ENCODE measurements at places on chromosomes 16 and 17. TPM values are rescaled to one million over a fixed set of nuclear protein-coding genes. Genes with fewer than 3 reads are reported as not detected.

DNA sequence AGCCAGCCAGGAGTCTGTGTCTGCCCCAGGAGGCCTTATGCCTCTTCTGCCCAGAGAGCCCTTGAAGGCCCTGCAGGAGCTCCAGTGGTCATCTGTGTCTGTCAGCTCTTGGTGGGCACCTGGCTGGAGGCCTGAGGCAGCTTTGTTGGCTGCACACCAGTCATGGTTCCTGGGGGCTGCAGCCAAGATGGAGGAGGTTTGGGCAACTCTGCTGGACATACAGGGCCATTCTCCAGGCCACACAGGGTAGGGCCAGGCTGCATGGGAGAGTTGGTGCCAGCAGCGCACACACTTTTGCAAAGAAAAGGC, 29.4 kb downstream of the B9D1 start:
- H3K36me3 ChIP-seq = peaks cover 8% of the 10 kb centered on the region
- H3K4me1 ChIP-seq = peaks cover 16% of the 10 kb centered on the region
- H3K4me3 ChIP-seq = no peak overlapping the region
- no peak overlapping the region for H3K27ac ChIP-seq
- no peak for DNase-seq
- H3K27me3 ChIP-seq = no peaks in the 10 kb centered on the region

GRCh38 chr17:76528528-76529223, 8.8 kb downstream of the CYGB start:
- H3K27me3 ChIP-seq = peaks cover 11% of the 10 kb centered on the region
- H3K27ac ChIP-seq = no peak overlapping the region
- H3K36me3 ChIP-seq = no peaks in the 10 kb centered on the region
- peaks cover 22% of the 10 kb centered on the region for H3K4me1 ChIP-seq
- DNase-seq = no peak

DNA sequence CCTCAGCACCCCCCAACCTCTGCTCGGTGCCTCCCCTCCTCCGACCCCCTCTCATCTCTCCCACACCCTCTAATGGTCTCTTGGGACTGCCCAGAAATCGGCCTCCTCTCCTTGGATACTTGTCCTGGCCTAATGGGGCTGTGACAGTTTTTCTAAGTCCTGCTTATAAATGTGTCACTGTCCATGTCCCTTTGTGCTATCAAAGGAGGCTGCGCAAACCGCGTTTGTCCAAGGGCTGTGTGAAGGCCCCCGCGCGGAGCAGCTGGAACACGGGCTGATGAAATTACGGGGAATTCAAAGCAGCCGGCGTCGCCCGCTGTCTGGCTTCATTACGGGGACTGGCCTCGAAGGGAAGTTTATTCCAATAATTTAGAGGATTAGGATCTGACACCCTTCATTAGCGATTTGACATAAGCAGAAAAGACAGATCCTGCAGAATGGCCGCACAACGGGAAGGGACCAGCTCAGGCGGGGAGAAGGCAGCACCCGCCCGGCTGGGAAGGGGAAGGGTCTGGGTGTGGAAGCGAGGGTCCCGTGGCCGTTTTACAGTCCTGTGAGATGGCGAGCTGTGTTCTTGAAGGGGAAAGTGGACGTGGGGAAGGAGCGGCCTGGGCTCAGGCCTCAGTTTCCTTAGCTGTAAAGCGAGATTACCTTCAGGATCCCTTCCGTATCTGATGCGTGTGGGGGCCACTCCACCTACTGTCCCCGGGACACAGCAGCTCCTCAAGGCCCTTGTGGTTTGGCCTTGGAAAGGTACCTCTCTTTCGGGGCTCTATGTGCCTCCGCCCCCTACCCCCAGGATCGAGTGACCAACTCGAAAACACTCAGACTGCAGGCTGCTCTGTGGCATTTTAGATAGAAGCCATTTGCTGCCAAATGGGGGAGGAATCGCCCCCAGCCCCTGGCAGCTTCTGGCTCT, 1.6 kb upstream of the WFIKKN2 start:
- H3K27ac ChIP-seq = peak overlapping the region; percentile 45
- no peak for DNase-seq

Gene NPIPA2
- 19.5 TPM for total RNA-seq

Gene MAZ
- 392 TPM for total RNA-seq

DNA sequence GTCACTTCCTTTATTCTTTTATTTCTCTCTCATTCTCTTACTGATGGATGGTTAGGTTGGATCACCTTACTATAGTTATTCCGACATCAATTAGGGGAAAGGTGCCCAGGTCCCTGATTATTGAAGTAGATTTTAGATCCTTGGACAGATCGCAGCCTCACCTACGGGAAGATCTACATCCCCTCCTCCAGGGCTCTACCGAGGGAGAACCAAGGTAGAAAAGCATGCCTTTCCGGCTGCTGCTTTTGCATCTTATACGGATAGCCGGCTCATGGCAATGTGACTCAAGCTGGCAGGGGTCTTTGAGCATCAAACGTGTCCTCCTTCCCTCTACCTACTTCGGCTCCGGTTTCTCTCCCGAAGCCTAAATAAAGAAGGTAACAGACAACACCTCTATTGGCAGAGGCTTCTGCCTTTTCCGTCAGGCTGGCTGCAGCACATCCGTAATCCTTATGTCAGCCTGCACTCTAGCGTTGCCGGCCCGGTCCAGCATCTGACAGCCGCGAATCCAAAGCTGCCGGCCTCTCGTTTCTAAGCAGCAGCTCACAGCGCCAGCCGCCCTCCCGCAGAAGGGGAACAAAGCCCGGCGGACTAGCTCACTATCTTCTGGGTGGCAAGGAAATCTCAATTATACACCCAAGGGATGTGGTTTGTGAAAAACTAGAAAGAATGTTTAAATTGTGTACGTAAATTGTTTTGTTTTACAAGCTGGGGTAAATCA, 46.9 kb downstream of the IRX6 start:
- DNase-seq = peak; percentile 73
- H3K27me3 ChIP-seq = peaks cover 24% of the 10 kb centered on the region
- peak overlapping the region; percentile 41 for H3K4me3 ChIP-seq
- H3K36me3 ChIP-seq = no peaks in the 10 kb centered on the region
- no peak overlapping the region for H3K27ac ChIP-seq

DNA sequence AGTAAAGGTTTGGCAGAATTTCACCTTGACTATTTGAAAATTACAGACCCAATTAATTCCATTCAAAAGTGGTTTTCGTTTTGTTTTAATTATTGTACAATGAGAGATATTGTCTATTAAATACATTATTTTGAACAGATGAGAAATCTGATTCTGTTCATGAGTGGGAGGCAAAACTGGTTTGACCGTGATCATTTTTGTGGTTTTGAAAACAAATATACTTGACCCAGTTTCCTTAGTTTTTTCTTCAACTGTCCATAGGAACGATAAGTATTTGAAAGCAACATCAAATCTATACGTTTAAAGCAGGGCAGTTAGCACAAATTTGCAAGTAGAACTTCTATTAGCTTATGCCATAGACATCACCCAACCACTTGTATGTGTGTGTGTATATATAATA, 72.6 kb downstream of the CDK12 start:
- H3K27me3 ChIP-seq = no peaks in the 10 kb centered on the region
- no peak overlapping the region for H3K4me3 ChIP-seq
- H3K4me1 ChIP-seq = no peaks in the 10 kb centered on the region

DNA sequence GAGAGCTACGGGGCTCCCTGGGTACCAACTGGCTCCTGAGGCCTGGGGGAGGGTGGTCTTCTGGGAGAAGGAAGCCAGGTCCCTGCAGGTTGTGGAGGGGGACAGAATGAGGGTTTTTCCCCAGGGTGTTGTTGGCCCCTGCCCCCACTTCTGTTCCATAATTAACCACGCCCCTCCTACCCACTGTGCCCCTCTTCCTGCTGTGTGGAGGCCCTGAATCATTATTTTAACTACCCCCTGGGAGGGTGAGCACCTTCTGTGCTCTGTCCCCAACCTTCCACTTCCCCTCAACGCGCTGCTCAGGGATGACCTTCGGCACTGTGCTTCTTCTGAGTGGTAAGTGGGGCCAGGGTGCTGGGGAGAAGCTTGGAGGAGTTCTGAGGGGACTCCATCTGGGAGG, at the start of gene ITGAD:
TSS of gene ITGAD (plus strand) at position 280 of the 400 bp plus-strand sequence. CDS start at position 306, 26 bp downstream.
- no peak within 1 kb of the TSS for H3K27ac ChIP-seq
- H3K36me3 ChIP-seq = no peaks in the 10 kb centered on the region
- peaks cover 6% of the 10 kb centered on the region for H3K4me1 ChIP-seq
- no peak for DNase-seq
- no peak within 1 kb of the TSS for H3K4me3 ChIP-seq

DNA sequence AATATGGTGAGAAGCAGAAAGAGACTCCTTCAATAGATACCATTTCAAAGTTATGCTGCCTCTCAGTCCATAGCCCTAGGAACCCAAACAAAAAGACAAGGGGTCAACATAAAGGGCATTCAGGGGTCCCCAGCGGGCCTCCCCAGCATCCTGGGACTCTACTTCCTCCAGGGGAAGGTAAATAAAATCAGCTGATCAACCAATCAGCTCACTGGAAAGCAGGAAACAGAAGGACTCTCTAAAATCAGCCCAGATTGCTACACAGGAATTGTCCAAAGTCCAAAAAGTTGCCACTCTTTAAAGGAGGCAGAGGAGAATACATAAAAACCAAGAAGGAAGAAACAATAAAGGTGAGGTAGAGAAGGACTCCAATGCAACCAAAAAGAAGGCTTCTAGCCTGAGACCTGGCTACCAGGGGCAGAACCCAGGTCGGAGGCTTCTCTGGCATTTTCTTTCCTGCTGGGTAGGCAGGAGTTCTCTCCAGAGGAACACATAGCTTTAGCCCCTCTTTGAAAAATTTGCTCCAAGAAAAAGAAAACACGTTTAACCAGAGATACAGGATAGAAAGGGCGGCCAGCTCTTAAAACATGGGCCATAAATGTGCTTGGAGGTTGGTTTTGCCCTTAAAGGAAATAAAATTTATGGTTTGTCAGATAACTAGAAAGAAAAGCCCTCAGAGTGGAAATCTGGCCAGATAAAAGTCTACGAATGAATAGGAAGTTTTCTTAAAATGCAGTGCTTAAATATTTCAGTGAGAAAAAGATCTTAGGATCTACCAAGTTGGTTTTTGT, 404.6 kb downstream of the SOX9 start:
- H3K36me3 ChIP-seq = no peaks in the 10 kb centered on the region
- DNase-seq = no peak
- H3K27me3 ChIP-seq = no peaks in the 10 kb centered on the region

- peaks cover 38% of the 10 kb centered on the region for H3K36me3 ChIP-seq
- H3K4me3 ChIP-seq = no peak overlapping the region
- no peak for DNase-seq
- H3K4me1 ChIP-seq = peaks cover 9% of the 10 kb centered on the region
Measured at GRCh38 chr17:80393961-80394360, 21.0 kb upstream of the ENDOV start.

Gene CDK3
- 10.2 TPM for total RNA-seq

DNA sequence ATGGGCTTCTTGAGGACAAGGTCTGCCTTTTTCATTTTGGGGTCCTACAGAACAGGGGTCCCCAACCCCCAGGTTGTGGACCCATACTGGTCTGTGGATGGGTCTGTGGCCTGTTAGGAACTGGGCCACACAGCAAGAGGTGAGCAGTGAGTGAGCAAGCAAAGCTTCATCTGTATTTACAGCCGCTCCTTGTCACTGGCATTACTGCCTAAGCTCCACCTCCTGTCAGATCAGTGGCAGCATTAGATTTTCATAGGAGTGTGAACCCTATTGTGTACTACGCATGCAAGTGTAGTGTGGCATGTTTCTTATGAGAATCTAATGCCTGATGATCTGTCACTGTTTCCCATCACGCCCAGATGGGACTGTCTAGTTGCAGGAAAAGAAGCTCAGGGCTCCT, 33.9 kb downstream of the ERN1 start:
- H3K4me1 ChIP-seq = peaks cover 19% of the 10 kb centered on the region
- no peaks in the 10 kb centered on the region for H3K27me3 ChIP-seq
- no peak for DNase-seq

GRCh38 chr17:6067060-6067459, 3.1 kb upstream of the WSCD1 start:
- DNase-seq = no peak
- no peak overlapping the region for H3K27ac ChIP-seq
- H3K36me3 ChIP-seq = no peaks in the 10 kb centered on the region
- no peak overlapping the region for H3K4me3 ChIP-seq

DNA sequence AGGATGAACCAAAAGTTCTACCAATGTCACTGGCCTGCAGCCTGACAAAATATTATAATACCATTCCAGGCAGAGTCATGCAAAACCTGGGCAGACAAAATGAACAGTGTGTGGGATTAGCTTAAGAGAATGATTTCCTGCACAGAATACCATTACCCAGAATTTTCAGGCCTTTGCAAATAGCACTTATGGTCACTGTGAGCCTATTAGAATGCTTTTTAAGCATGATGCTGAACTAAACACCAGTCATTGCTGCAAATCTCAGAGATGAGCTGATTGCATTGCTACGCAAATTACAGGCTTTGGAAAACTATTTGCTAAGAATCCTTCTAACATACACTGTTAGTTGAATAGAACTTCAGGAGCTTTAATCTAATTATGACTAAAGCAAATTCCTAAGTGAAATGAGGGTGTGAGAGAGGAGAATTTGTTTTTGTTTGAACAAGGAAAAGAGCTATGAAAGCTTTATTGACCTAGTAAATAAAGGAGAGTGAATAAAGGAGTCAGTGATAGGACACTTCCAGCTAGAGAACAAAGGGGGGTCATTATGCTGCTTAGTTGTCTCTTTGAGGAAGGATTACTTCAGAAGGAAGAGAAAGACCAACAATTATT, 398.8 kb downstream of the HS3ST3B1 start:
- peaks cover 19% of the 10 kb centered on the region for H3K4me1 ChIP-seq
- H3K4me3 ChIP-seq = no peak overlapping the region
- DNase-seq = no peak
- no peak overlapping the region for H3K27ac ChIP-seq

DNA sequence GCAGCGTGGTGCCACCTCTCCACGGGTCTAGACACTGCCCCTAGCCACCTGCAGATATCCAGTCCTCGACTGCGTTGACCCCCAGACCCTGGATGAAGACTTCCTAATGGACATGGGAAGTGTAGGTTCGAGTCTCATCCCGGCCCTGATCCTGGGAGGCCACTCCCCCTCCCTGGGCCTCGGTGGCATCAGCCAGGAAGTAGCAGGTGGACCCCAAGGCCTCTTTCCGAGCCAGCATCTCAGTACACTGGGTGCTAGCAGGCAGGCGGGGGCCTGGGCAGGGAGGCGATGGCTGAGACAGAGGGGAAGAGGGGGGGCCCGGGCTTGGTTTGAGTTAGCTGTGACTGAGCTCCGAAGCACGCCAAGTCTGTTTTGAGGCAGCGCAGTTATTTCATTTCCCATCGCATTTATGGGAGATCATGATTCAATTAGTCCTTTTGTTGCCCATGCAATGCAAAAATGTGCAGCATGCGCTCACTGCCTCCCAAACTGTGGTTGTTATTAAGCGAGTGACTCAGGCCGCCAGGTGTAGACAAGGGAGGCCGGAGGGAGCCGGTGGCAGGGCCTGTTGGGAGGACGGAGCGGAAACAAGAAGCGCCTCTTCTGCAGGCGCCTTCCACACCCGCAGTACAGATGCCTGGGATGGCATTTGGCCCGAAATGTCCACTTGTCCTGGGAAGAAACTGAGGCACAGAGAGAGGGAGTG, 25.3 kb upstream of the ZNF469 start:
- H3K36me3 ChIP-seq = peaks cover 9% of the 10 kb centered on the region
- no peak overlapping the region for H3K4me3 ChIP-seq
- H3K27me3 ChIP-seq = peaks cover 4% of the 10 kb centered on the region
- H3K4me1 ChIP-seq = peaks cover 11% of the 10 kb centered on the region

Gene TMC8
- total RNA-seq = 3.1 TPM

GRCh38 chr17:74117087-74117698, 86.3 kb upstream of the RPL38 start:
- no peak overlapping the region for H3K4me3 ChIP-seq
- H3K27ac ChIP-seq = peak overlapping the region; percentile 63
- peaks cover 46% of the 10 kb centered on the region for H3K4me1 ChIP-seq
- no peak for DNase-seq
- H3K27me3 ChIP-seq = peaks cover 6% of the 10 kb centered on the region

Gene HBA2
- 2.4 TPM for total RNA-seq

All from WTC11 (cell line).